ENCODE measurements at places on chromosomes 1 and 21. TPM values are rescaled to one million over a fixed set of nuclear protein-coding genes. Genes with fewer than 3 reads are reported as not detected.
A peak's percentile ranks its signal among the peaks of the same experiment; 100 is the strongest.

DNA sequence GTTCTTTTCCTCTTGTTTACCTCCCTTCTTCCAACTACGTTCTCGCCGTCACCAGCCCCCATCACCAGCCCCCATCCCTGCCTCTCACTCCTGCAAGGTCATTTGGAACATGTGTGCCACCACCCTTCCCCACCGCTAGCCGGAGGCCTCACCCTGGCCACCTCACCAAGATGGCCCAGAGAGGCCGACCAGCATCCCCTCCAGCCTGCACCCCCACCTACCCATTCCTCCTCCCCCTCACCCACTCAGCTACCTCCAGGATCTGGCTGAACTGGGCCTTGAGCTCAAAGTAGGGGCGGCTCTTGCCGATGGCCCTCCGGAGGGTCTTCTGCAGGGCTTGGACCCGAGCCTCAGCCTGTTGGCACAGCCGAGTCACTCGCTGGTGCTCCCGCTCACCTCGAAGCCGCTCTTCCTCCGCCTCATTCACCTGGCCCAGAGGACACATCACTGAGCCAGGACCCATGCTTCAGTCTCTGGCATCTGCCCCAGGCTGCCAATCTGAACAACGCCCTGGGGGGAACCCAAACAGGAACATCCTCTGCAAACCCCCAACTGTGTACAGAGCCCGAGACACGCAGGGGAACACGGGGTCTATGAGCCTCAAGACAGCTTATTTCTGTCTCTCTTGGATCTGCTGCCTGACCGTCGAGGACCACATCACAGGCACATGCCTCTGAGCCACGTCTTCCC, 12.8 kb downstream of the SH3BP5L start:
- no peaks in the 10 kb centered on the region for H3K27me3 ChIP-seq
- no peaks in the 10 kb centered on the region for H3K4me1 ChIP-seq
- no peak overlapping the region for H3K4me3 ChIP-seq
- H3K36me3 ChIP-seq, result peaks cover 40% of the 10 kb centered on the region

GRCh38 chr1:116485976-116486375, 84.8 kb downstream of the CD58 start:
- H3K27me3 ChIP-seq, result no peaks in the 10 kb centered on the region
- peaks cover 43% of the 10 kb centered on the region for H3K4me1 ChIP-seq
- H3K36me3 ChIP-seq, result no peaks in the 10 kb centered on the region
- no peak for DNase-seq

Gene SDHB
- total RNA-seq, result 57.7 TPM

GRCh38 chr1:109819906-109820305, 56.2 kb upstream of the EPS8L3 start:
- DNase-seq, result no peak
- H3K27ac ChIP-seq, result no peak overlapping the region
- no peaks in the 10 kb centered on the region for H3K27me3 ChIP-seq
- no peak overlapping the region for H3K4me3 ChIP-seq
- no peaks in the 10 kb centered on the region for H3K36me3 ChIP-seq

- H3K27me3 ChIP-seq, result peaks cover 16% of the 10 kb centered on the region
- no peak for DNase-seq
- no peaks in the 10 kb centered on the region for H3K36me3 ChIP-seq
- no peak overlapping the region for H3K4me3 ChIP-seq
Measured at GRCh38 chr1:208885060-208885459, 640.9 kb upstream of the PLXNA2 start.

- H3K4me1 ChIP-seq, result peaks cover 76% of the 10 kb centered on the region
- no peak overlapping the region for H3K4me3 ChIP-seq
- no peaks in the 10 kb centered on the region for H3K27me3 ChIP-seq
- peak overlapping the region; percentile 78 for H3K27ac ChIP-seq
- peaks cover 10% of the 10 kb centered on the region for H3K36me3 ChIP-seq
- no peak for DNase-seq
Measured at GRCh38 chr1:186183219-186183618, 191.8 kb downstream of the TPR start.

- H3K27me3 ChIP-seq, result no peaks in the 10 kb centered on the region
- H3K27ac ChIP-seq, result peak overlapping the region; percentile 70
- H3K4me3 ChIP-seq, result no peak overlapping the region
- H3K36me3 ChIP-seq, result no peaks in the 10 kb centered on the region
- DNase-seq, result no peak
Measured at GRCh38 chr1:11174261-11174942, 14.8 kb upstream of the ANGPTL7 start.

Gene TRPM2
- not detected for total RNA-seq

Gene SH3BGR
- 2.8 TPM for total RNA-seq

Gene TPTE
- not detected for total RNA-seq

- peaks cover 49% of the 10 kb centered on the region for H3K4me1 ChIP-seq
- peaks cover 4% of the 10 kb centered on the region for H3K36me3 ChIP-seq
- H3K4me3 ChIP-seq, result no peak overlapping the region
Measured at GRCh38 chr1:43711524-43712386, 4.4 kb downstream of the ST3GAL3 start.

DNA sequence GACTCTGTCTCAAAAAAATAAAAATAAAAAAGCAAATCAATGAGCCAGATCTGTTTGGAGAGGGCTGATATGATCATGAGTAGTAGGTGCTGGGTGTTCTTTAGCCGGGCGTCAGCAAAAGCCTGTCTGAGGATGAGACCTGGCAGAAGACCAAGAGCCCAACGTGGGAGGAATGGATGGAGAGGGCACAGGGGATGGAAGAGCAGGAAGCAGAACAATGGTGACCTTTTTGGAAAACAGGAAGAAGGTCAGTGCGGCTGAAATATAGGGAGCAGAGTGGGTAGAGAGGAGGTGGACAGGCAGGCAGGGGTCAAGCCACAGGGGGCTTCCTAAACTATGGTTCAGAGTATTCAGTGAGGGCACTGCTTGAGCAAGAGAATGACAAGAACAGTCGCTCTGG, 30.9 kb downstream of the VWA5B1 start:
- no peak overlapping the region for H3K27ac ChIP-seq
- no peaks in the 10 kb centered on the region for H3K4me1 ChIP-seq
- H3K27me3 ChIP-seq, result peaks cover 55% of the 10 kb centered on the region
- DNase-seq, result no peak
- H3K36me3 ChIP-seq, result no peaks in the 10 kb centered on the region

DNA sequence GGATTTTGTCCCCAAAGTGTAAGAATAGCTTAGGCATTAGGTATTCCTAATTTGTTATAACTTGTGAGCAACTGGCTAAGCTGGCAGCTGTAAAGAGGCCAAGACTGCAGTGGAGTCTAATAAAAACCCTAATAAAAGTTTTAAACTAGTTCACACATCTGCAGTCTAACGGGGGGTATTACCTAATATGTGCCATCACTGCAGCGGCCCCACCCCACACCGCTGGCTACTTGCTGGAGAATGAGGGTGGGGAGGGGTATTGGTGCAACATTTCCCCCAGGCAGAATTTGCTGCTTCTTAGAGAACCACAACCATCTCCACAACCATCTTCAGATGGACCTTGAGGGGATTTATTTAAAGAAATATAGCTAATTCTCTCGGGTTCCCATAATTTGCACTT, 135.0 kb downstream of the ZC3H11B start:
- no peak overlapping the region for H3K27ac ChIP-seq
- peaks cover 3% of the 10 kb centered on the region for H3K27me3 ChIP-seq
- no peak for DNase-seq
- no peaks in the 10 kb centered on the region for H3K4me1 ChIP-seq
- H3K4me3 ChIP-seq, result no peak overlapping the region

Gene REG4
- total RNA-seq, result not detected

DNA sequence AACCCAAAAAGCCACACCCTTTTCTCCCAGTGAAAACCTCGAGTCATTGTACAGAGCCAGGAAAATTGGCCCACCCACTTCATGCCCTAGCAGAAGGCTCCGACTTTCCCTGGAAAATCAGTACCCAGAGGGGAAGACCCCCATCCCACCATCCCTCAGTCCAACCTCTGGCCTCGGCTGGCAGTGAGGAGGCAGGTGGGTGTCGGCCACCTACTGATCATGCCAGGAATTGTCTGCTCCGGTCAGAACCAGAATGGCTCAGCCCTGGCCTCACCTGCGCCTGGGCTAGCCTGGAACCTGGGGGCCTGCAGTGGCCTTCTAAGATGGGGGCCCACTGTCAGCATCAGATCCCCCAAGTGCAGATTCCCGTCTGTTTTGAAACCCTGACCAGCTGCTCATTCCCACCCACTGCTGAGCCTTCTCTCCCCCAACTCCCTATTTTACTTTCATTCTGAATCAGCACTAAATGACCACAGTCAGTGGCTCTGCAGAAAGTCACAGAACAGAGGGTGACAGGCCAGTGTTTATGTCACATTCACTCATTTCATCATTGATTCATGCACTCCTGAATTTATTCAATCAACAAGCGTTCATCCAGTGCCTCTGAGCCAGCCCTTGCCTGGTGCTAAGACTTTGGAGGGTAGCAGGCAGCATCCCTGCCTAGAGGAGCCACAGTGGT, 3.0 kb upstream of the S100A9 start:
- H3K27me3 ChIP-seq, result peaks cover 36% of the 10 kb centered on the region
- H3K27ac ChIP-seq, result no peak overlapping the region
- H3K36me3 ChIP-seq, result no peaks in the 10 kb centered on the region
- H3K4me1 ChIP-seq, result no peaks in the 10 kb centered on the region
- no peak overlapping the region for H3K4me3 ChIP-seq

DNA sequence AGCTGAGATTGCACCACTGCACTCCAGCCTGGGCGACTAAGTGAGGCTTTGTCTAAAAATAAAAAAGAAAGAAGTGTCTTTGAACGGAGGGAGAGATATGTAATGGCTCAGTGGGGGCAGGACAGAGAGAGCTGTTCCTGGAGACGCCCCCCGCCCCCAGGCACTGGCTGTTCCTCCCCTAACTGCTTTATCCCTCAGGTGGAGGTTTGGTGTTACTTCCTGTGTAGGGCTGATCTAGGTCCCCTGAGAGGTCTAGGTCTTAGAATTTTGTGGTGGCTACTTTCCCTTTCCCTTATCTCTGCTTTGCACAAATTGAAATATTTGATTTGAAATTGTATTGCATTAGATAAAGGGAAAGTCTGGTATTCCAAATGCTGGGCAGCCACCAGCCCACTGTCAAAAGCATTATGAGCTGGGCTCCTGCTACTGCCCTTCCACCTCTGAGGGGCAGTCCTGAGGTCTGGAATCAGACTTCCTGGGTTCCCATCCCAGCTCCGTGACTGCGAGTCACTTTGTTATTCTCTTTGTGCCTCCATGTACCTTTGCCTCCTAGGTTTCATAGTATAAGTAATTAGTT, 134.8 kb upstream of the KIF26B start:
- no peak for DNase-seq
- no peak overlapping the region for H3K4me3 ChIP-seq
- no peaks in the 10 kb centered on the region for H3K36me3 ChIP-seq
- no peaks in the 10 kb centered on the region for H3K27me3 ChIP-seq
- peaks cover 10% of the 10 kb centered on the region for H3K4me1 ChIP-seq
- no peak overlapping the region for H3K27ac ChIP-seq

- H3K36me3 ChIP-seq, result no peaks in the 10 kb centered on the region
- no peaks in the 10 kb centered on the region for H3K4me1 ChIP-seq
- no peak overlapping the region for H3K4me3 ChIP-seq
- peaks cover 39% of the 10 kb centered on the region for H3K27me3 ChIP-seq
- no peak for DNase-seq
Measured at GRCh38 chr21:32962268-32962667, 63.5 kb upstream of the OLIG2 start.

- DNase-seq, result no peak
- no peaks in the 10 kb centered on the region for H3K27me3 ChIP-seq
- no peak overlapping the region for H3K4me3 ChIP-seq
- H3K36me3 ChIP-seq, result peaks cover 1% of the 10 kb centered on the region
Measured at GRCh38 chr21:31213787-31214186, 130.3 kb downstream of the TIAM1 start.

- no peak for DNase-seq
- no peak overlapping the region for H3K27ac ChIP-seq
- no peaks in the 10 kb centered on the region for H3K36me3 ChIP-seq
- H3K4me3 ChIP-seq, result no peak overlapping the region
- peaks cover 16% of the 10 kb centered on the region for H3K4me1 ChIP-seq
- H3K27me3 ChIP-seq, result peaks cover 3% of the 10 kb centered on the region
Measured at GRCh38 chr1:204997591-204998355, 45.2 kb upstream of the CNTN2 start.

- H3K4me3 ChIP-seq, result no peak overlapping the region
- H3K27me3 ChIP-seq, result no peaks in the 10 kb centered on the region
- H3K4me1 ChIP-seq, result no peaks in the 10 kb centered on the region
- H3K36me3 ChIP-seq, result no peaks in the 10 kb centered on the region
- no peak overlapping the region for H3K27ac ChIP-seq
Measured at GRCh38 chr1:71650119-71650518, 569.3 kb upstream of the ZRANB2 start.

GRCh38 chr1:77614037-77614436, 68.4 kb downstream of the ZZZ3 start:
- no peak for DNase-seq
- H3K36me3 ChIP-seq, result peaks cover 25% of the 10 kb centered on the region
- H3K4me3 ChIP-seq, result no peak overlapping the region
- no peaks in the 10 kb centered on the region for H3K27me3 ChIP-seq

- H3K36me3 ChIP-seq, result no peaks in the 10 kb centered on the region
- DNase-seq, result no peak
Measured at GRCh38 chr1:219031809-219032208, 141.9 kb upstream of the LYPLAL1 start.

Gene PTPN7
- total RNA-seq, result not detected

Gene LIPI
- total RNA-seq, result not detected

- DNase-seq, result no peak
- no peak overlapping the region for H3K27ac ChIP-seq
- no peak overlapping the region for H3K4me3 ChIP-seq
- H3K27me3 ChIP-seq, result peaks cover 13% of the 10 kb centered on the region
- peaks cover 10% of the 10 kb centered on the region for H3K4me1 ChIP-seq
- no peaks in the 10 kb centered on the region for H3K36me3 ChIP-seq
Measured at GRCh38 chr1:216410026-216410425, 13.2 kb downstream of the USH2A start.

Gene LRRC3
- total RNA-seq, result 3.3 TPM

Gene LRRC71
- total RNA-seq, result not detected

GRCh38 chr1:97875996-97876395, 44.8 kb downstream of the DPYD start:
- DNase-seq, result no peak
- peaks cover 3% of the 10 kb centered on the region for H3K36me3 ChIP-seq
- H3K27ac ChIP-seq, result no peak overlapping the region
- peaks cover 9% of the 10 kb centered on the region for H3K4me1 ChIP-seq
- H3K27me3 ChIP-seq, result no peaks in the 10 kb centered on the region
- no peak overlapping the region for H3K4me3 ChIP-seq

- no peak overlapping the region for H3K4me3 ChIP-seq
- no peak for DNase-seq
Measured at GRCh38 chr1:85601901-85602300, 21.3 kb downstream of the CCN1 start.

GRCh38 chr1:238223076-238223640, 332.4 kb upstream of the ZP4 start:
- no peak overlapping the region for H3K4me3 ChIP-seq
- DNase-seq, result no peak
- H3K27me3 ChIP-seq, result peaks cover 7% of the 10 kb centered on the region

DNA sequence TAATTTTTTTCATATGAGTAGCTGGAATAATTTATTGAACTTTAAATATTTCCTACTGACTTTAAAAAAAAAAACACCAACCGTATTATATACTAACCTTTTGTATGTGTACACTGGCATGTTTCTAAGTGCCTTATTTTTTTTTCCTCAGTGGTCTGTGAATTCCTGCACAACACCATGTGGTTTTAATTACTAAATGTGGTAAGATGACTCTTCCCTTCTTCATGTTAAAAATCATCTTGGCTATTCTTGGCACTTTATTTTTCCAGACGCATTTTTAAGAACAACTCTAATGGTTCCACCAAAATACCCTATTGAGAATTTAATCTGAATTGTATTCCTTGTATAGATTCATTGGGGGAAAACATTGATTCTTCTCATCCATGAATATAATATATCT, 28.4 kb downstream of the PPP2R5A start:
- H3K4me1 ChIP-seq, result peaks cover 28% of the 10 kb centered on the region
- no peaks in the 10 kb centered on the region for H3K36me3 ChIP-seq
- DNase-seq, result no peak
